ENCODE measurements at places on chromosomes 13 and 19.

- no peak for DNase-seq
These were observed 3.7 kb downstream of the MBD3L1 start for GRCh38 chr19:8835877-8836276.

DNA sequence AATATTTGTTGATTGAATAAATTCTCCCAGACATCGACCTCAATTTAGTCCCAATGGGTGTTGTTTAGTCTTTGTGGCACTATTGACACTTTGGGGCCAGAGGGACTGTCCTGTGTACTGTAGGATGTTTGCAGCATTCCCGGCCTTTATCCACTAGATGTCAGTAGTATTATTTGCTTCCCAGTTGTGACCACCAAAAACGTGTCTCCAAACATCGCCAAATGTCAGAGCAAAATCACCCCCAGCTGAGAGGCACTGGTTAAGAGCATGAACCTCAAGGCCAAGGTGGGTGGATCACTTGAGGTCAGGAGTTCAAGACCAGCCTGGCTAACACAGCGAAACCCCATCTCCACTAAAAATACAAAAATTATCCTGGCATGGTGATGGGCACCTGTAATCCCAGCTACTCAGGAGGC is 15.4 kb downstream of the NLRP12 start:
- DNase-seq = no peak

DNA sequence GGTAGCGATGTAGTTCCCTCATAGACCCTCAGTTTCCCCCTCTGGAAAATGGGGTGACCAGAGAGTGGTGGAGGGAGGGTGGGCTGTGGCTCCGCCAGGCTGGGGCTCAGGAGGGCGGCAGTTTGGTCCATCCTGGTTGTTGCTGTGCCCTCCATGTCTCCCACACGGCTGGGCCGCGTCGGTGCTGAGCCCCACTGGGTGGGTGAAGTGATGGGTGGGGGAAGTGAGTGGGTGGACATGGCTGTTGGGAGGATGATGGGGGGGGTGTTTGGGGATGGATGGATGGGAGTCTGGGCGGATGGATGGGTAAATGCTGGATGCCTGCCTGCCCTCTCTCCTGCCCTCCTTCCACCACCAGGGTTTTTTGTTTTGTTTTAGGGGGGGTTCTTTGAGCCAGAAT is 16.6 kb upstream of the EHD2 start:
- DNase-seq = no peak

DNA sequence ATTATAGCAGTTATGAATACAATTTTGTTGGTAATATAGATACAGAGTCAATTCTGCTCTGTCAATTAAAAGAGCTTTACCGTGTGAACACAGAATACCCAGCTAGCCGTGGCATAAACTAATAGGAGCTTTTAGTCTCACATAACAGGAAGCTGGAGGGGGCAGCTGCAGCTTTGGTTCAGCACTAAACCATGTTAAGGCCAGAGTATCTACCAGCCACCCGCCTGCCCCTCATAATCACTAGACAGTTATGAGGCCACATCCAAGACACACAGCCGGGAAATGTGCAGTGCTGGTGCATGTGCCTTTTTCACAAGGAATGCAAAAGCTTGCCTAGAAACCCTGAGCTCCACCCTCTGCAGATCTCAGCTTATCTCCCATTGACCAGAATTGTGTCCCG is 62.3 kb downstream of the SGCG start:
- no peak for DNase-seq

DNA sequence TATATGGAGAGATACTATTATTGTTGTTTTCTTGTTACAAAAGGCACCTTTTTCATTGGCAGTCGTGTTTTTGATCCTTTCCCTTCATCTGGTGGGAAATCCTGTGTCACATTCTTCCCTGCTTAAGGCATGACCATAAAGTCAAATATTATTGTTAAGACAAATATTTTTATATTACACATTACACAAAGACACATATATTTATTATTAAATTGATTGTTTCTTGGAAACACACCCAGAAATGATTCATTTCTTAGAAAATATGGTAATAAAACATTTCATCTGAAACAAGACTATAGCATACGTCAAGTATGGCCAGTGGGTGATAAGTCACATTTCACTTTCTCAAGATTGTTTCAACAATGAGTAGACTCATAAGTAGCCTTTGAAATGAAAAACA is 77.3 kb downstream of the KCTD12 start:
- no peak for DNase-seq

- DNase-seq = peak; percentile 47
These were observed 34.9 kb downstream of the DNAJC15 start for GRCh38 chr13:43058318-43058674.

GRCh38 chr13:78228211-78228610 is 309.6 kb upstream of the EDNRB start:
- no peak for DNase-seq

GRCh38 chr13:109786457-109787134 is at the start of gene IRS2:
Gene IRS2 (minus strand): TSS chr13:109786583. CDS start chr13:109786053, 530 bp downstream.
- DNase-seq = peak; percentile 92

DNA sequence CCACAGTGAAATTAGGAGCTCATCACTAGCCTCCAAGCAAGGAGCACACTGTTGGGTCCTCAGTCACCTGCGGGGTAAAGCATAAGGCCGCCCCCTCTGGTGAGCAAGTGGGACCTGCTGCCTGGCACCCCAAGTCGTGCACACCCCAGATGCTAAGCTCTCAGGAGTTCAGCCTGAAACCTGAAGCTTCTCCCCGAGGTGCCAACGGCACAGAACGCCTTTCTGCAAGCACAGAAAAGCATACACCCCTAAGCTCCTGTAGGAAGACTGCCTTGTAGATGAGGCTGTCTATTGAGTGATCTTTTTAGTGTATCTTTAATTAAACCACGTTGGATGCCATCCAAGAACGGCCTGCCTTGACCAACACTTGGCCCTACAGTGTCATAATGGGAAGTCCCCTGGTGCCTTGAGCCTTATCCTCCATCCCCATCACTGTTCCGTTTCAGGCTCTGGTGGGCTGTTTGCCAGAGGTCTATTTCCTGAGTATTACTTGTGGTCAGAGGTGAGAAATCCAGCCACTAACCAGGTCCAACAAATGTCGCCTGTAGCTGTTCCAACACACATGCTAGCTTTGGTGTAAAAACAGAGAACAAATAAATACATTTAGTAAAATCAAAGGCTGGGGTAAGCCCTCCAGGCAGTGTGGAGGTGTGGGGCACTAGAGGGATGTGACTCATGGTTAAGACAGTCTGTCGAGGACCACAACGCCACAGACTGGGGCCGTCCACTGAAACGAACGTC is 44.8 kb downstream of the C13orf42 start:
- DNase-seq = no peak

- DNase-seq = no peak
These were observed 8.3 kb downstream of the ATP8A2 start for GRCh38 chr13:25380082-25380481.

GRCh38 chr13:108322206-108322824 is 52.8 kb downstream of the TNFSF13B start:
- no peak for DNase-seq

DNA sequence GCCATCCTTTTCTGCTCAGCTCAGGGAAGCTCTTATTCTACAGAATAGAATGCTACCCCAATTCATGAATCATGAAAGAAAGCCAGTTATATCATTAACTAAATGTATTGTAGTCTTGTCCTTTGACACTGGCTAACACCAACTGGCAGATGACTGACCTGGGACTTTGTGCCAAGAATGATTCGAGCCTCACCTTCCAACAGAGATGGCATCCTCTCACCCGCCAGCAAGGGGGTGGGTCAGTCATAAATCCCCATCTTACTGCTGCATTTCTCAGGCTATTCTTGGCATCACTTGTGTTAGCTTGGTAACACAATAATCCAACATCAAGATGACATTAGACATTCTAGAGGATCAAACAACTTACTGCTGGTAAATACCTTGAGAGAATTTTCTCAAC is 1239.8 kb upstream of the MIR17HG start:
- DNase-seq = no peak

- no peak for DNase-seq
These were observed 306.4 kb downstream of the KLF5 start for GRCh38 chr13:73365252-73365651.

GRCh38 chr13:47413112-47413511 is 516.3 kb upstream of the HTR2A start:
- DNase-seq = no peak

DNA sequence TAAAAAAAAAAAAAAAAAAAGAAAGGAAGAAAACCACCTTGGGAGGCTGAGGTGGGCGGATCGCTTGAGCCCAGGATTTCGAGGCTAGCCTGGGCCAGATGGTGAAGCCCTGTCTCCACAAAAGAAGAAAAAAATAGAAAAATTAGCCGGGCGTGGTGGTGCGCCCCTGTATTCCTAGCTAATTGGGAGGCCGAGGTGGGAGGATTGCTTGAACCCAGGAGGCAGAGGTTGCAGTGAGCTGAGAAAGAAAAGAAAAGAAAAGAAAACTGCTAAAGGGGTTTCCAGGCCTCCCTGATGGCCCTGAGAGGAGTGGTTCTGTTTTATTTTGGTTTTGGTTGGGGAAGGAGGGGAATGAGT is 723 bp downstream of the ZNF473 start:
- DNase-seq = no peak

DNA sequence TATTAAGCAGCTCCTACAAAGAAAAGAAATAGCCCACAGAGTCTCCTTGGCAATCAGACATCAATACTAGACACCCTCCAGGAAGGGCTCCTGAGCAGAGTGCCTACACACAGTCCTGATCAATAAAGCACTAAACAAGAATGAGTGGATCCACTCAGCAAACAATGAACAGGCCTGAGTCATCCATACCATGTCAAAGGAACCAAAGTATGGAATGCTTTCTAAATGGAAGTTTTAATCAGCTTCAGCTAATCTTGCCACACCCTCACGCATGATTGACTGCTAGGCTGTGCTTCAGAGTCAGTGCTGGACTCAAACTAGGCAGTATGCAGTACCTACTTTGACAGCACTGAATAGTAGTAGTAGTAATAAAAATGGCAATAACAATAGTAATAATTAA is 392.7 kb upstream of the HTR2A start:
- no peak for DNase-seq

- DNase-seq = no peak
These were observed 6.4 kb upstream of the KLK6 start for GRCh38 chr19:50975766-50976165.

DNA sequence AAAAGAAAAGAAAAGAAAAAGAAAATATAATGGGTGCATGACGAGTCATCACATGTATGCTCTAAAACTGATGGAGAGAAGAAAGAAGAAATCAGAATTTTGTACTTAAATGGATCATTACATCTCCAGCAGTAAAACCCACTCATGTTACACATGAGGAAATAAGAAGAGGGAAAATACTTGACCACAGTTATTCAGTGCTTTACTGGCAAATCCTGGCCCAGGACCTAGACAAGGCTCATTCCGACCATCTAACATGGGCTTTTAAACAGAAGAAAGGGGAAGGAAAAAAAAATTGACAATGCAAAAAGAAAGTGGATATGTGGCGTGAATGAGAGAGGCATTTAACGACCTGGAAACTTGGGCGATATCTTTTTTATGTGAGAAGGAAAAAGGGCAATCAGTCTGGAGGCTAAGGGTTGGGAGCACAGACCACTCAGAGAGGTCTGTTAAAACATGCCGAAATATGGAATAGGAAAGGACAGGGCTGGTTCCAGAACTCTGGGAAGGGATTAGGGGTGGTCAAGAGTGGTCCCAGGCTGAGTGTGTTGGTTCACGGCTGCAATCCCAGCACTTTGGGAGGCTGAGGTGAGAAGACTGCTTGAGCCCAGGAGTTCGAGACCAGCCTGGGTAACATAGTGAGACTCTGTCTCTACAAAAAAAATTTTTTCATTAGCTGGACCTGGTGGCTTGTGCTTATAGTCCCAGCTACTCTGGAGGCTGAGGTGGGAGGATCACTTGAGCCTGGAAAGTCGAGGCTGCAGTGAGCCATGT is 1.6 kb downstream of the SIGLECL1 start:
- DNase-seq = no peak

- no peak for DNase-seq
These were observed 25.2 kb downstream of the ABCC4 start for GRCh38 chr13:95276037-95276505.

- DNase-seq = peak; percentile 34
These were observed 77.9 kb upstream of the TEX29 start for GRCh38 chr13:111242585-111242984.

DNA sequence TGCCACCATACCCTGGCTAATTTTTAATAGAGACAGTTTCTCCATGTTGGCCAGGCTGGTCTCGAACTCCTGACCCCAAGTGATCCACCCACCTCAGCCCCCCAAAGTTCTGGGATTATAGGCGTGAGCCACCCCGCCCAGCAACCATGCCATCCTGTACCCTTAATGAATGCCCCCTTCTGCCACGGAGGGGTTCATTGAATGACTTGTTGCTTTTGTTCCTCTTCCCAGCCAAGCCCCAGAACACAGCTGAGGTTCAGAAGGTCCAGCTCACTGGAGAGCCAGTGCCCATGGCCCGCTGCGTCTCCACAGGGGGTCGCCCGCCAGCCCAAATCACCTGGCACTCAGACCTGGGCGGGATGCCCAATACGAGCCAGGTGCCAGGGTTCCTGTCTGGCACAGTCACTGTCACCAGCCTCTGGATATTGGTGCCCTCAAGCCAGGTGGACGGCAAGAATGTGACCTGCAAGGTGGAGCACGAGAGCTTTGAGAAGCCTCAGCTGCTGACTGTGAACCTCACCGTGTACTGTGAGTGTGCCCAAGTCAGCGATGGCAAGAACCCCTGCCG is 6.0 kb downstream of the PVR start:
- DNase-seq = no peak

DNA sequence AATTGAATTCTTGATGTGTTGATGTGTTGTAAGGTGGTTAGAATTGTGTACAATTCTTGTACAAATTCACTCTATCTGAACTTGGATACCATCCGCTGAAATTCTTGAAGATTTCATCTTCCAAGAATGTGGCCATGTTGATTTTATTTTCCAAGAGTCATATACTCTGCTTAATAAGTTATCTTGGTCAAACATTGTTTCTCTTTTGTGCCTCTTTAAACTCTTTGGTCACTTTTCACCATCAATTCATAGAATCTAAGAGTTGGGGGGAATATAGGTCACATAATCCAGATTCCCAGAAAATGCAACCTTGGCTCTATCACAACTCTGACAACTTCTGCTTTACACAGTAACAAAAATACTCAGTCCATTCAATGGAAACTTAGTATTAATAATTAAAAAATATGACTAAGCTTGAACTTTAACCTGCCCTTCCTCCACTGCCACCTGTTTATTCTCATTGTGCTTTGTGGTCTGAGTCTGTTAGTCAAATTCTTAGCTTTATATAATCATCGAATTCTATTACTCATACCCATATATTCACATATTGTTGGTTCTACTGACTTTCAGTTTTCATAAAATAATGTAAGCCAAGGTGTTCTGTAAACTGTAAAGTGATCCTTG is 373.2 kb downstream of the LMO7 start:
- DNase-seq = no peak

GRCh38 chr13:19959141-19959830 is 759 bp downstream of the ZMYM2 start:
- DNase-seq = peak; percentile 80

GRCh38 chr19:1467490-1468273 is 11.3 kb downstream of the C19orf25 start:
- peak; percentile 54 for DNase-seq
